ENCODE measurements at places on chromosomes 11 and 22.
A peak's percentile ranks its signal among the peaks of the same experiment; 100 is the strongest.

DNA sequence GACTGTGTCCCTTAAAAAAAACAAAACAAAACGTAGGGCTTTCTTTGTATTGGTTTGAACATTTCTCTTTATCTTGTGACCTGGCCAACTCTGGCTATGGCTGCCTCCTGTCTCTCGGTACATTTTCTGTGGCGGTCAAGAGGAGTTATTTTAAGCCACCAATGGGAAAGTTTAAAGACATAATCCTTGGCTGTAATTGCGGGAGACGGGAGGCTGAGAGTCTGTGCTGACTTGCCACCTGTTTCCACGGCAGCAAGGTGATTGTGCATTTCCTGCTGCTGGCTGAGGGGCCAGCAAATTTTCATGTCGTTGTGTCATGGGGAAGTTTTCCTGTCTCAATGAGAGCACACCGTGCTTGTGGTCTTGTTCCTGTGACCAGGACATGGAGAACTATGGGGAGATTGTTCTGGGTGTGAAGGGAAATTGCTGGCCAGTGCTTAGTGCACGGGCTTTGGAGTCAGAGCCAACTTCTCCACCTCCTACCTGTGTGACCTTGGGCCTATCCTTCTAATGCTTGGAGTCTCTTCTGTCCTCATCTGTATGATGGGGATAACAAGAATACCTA lies 11.0 kb downstream of the PTPRJ start:
- no peak for DNase-seq

- no peak for DNase-seq
Observed at GRCh38 chr11:48170241-48171233, 46.1 kb upstream of the OR4B1 start.

- DNase-seq, result no peak
Observed at GRCh38 chr22:24323233-24323632, 52.6 kb downstream of the SPECC1L start.

DNA sequence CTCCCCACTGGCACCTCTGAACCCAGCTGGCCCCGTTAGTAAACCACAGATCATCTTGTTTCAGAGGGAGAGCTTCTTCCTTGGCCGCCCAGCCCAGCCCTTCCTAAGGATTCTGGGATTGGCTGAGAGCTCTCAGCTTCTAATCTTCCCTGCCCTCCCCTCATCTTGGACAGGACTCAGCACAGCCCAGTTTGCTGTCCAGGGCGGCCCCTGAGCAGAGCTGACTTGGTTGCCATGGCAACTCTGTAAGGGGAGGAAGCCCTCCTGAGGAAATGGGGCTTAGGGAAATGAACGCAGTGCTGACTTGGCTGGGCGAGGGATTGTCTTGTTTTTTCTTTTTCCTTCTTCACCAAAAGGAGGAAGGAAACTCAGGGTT lies 4.6 kb downstream of the APOL4 start:
- no peak for DNase-seq

DNA sequence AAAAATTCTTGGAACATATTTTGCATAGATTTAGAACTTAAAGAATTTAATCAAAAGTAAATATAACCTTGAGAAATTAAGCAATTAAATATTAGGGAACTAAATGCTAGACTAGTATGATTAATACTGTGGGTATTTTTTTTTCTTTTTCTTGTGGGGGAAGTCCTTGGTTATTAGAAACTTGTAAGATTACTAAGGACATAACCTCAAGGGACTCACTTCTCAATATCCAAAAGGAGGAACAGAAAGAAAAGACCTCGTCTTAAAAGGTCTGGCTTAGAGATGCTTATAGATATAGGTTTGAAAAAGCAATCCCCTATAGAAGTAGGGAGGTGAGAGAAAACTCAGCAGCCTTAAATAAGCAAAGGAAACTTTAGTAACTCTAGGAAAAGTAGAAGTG lies 368.5 kb downstream of the INSC start:
- no peak for DNase-seq

- no peak for DNase-seq
Observed at GRCh38 chr22:35678836-35679235, 30.6 kb downstream of the APOL6 start.

DNA sequence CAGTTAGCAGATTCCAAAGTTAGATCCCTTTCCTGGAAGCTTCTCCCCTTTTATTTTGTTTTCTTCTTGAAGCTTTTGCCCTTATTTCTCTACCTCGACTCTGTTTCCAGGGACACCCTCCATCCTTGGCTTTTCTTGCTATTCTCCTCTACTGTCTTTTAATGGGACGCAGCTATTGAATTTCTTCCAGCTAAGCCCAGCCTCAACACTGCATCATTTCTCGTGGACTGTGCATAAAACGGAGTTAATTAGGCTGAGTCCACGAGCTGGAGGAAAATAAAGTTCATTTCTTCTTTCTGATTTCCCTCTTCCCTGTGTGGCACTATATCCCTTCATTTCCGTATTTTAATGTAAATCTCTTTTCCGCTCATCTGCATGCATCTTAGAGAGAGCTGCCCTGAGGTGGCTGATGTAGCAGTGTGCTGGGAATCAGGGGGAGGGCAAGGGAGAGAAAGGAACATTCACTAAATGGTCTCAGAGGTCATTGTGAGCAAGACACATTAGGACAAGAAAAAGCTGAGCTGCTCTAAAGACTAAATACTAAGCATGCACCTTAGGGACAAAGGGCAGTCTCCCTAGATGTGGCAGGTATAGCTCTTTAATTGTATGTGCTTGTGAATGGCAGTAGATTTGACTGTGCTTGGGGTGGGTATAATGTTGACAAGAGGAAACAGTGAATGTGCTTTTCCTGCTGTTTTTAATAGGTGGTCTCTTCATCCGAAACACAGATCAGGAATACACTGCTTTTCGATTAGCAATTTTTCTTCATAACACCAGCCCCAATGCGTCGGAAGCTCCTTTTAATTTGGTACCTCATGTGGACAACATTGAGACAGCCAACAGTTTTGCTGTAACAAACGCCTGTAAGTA lies 1.9 kb downstream of the GRIA4 start:
- DNase-seq, result no peak

GRCh38 chr11:19821412-19821875 lies 108.8 kb downstream of the NAV2 start:
- no peak for DNase-seq

GRCh38 chr11:27702811-27703210 lies 2.6 kb upstream of the BDNF start:
- DNase-seq, result no peak

GRCh38 chr11:111417011-111417765 lies 38.1 kb upstream of the POU2AF1 start:
- no peak for DNase-seq

GRCh38 chr11:93267383-93267782 lies 63.2 kb upstream of the DEUP1 start:
- DNase-seq, result no peak

DNA sequence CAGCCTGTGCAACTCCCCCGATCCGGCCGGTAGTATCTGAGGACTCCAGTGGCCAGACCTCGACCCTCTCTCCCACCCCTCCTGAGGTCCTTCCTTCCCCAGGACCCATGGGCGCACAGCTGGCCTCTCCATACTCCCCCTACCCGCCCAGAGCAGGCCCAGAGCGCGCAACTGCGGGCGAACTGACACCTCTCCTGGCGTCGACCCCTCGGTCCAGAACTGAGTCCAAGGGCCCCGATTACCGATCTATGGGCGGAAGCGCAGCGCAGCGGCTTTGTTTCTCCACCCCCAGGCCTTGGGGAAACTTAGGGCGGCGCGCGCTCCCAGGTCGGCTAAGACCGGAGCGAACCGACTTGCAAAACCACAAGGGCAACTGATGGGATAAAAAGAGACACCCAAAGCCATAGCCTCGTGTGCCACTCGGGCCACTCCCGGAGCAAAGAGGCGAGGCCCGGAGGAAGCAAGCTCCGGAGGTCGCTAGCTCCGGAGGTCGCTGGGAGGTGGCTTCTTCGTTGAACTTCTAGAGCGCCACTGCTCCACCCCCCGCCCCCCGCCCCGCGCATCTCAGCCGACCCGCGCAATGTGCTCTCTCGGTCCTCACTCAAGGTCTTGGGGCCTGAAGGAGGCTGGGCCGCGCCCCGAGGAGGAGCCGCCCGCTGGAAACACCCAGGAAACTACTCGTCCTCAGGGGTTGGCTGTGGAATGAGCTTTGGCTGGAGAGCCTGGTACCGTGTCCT lies 9.8 kb upstream of the ALX4 start:
- DNase-seq, result no peak

- no peak for DNase-seq
Observed at GRCh38 chr11:71282581-71283351, 30.4 kb upstream of the SHANK2 start.

GRCh38 chr11:78080084-78080817 lies 589 bp upstream of the NDUFC2 start:
- no peak for DNase-seq

DNA sequence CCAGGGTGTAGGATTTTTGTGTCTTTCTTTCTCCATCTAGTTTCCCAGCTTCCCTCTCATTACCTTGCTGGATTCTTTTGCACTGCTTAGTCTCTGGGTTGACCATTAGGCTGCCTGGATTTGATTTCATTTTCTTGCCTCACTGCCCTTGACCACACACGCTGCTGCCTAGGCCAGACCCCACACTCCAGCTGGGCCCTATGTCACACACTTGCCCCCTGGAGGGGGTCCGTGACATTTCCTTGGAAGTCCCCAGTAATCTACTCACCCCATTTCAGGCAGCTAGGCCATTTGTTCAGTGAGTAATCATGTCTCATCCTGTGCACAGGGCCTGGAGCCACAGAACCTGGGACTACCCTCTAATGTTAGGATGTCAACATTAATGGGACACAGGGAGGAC lies 81.9 kb upstream of the SPON1 start:
- DNase-seq, result no peak

DNA sequence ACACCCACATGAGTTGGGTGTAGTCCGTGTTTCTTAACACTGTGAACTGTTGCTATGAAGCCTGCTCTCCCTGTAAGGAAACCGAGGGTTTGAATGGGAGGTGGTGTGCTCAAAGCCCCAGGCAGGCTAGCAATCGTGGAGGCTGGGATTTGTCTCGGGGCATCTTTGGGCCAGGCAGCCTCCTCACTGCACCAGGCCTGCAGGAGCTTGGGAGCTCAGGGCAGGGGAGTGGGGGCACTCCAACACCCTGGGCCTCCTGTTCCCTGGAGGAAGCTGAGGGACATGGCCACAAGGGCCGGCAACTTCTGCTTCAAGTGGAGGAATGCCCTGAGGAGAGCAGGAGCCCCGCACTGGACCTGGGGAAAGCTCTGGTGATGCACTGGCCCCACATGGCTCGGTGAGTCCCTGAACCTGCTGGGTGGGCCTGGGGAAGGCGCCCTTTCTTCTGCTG lies 164.7 kb upstream of the B3GAT1 start:
- DNase-seq, result no peak

DNA sequence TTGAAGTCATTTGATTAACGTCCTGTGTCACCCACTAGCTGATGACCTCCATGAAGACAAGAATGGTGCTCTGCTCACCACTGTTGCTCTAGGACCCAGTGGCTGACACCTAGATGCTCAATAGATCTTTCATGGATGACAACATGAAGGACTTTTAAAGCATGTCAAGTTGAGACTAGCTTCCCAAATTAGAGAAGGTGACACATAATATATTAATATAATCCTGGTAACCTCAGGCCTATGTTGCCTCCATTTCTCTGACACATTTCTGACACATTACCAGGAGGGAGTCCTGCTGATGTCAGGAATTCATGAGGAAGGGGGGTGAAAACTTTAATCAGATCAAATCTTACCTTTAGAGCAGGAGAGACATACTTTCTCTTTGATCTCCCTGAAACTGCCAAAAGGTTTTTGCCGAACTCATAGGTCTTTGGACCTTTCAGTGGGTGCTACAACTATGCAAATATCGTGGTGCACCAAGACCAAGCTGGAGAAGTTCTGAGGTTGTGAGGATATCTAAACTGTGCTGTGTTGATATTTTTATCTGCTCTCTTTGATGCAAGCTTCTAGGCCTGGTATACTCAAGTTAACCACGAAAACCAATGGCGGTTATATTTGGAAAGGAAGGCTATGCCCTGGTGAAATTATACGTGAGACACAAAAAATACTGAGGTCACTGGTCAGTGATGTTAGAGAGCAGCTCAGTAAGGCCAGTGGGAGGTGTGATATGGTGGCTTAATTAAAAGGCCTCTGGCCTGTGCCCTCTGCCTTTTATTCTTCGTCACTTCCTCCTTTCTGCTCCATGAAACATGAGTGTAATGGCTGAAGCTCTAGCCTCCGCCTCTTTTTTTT lies 13.2 kb upstream of the AMPD3 start:
- DNase-seq, result no peak

- no peak for DNase-seq
Observed at GRCh38 chr22:41914611-41915034, 251 bp downstream of the SHISA8 start.

DNA sequence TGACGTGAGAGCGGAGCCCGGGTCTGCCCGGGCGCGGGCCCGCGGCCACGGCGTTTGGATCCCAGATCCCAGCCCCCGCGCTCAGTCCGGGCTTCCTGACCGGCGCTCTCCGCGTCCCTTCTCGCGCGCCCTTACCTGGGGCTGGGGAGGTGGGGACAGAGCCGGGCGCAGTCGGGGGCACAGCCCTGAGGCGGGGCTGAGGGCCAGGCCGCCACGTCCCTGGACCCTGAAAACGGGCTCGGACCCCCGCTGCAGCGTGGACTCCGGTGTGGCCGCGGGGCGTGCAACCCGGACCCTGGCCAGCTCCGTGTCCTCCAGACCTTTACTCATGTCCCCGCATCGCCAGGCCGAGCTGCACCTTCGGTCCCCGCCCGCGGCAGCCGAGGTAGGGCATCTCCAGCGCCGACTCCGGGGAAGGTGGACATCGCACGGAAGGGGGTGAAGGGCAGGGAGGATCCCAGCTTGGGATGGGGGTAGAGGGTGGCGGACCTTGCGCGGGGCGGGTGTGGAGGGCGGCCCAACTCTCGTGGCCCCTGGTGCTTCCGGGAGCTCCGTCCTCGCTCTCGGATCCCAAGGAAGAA lies 9.9 kb upstream of the AIFM3 start:
- DNase-seq, result no peak

- no peak for DNase-seq
Observed at GRCh38 chr11:73154178-73154577, 12.1 kb upstream of the FCHSD2 start.

- DNase-seq, result no peak
Observed at GRCh38 chr22:23217171-23218052, 37.1 kb downstream of the BCR start.

- DNase-seq, result no peak
Observed at GRCh38 chr11:61975638-61976419, 8.4 kb upstream of the FTH1 start.

GRCh38 chr22:34971456-34971855 lies 94.5 kb upstream of the ISX start:
- no peak for DNase-seq

DNA sequence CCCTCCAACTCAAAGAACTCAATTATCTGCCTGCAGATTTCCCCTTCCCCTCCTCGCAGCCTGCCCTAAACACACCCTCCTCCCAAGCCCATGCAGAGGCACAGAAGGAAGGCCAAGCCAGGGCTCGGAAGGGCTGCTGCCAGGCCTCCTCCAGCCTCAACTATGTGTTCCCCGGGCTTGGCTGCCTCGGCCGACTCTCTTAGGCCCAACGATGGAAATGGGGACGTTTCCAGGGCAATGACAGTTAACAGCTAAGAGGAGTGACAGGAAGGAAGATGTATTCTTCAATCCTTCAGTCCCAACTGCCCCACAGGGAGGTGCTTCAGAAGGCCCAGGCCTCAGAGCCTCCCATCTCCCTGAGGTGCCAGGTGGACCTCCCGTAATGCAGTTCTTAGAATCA lies 104.0 kb upstream of the AKIP1 start:
- DNase-seq, result no peak

GRCh38 chr11:8745431-8746253 lies 63.0 kb downstream of the RPL27A start:
- DNase-seq, result no peak

- DNase-seq, result peak; percentile 45
Observed at GRCh38 chr22:41334215-41334614, 32.9 kb downstream of the ZC3H7B start.

GRCh38 chr11:115767047-115767802 lies 263.0 kb upstream of the CADM1 start:
- no peak for DNase-seq

GRCh38 chr11:133104009-133104744 lies 428.1 kb downstream of the OPCML start:
- no peak for DNase-seq
